Inflammatory macrophage treated with lipopolysaccharide for 1 hour (primary cell): ENCODE measurements at places on chromosomes 6 and 20.

GRCh38 chr6:111951497-111952085 lies 78.3 kb upstream of the FYN start:
- no peak for DNase-seq

DNA sequence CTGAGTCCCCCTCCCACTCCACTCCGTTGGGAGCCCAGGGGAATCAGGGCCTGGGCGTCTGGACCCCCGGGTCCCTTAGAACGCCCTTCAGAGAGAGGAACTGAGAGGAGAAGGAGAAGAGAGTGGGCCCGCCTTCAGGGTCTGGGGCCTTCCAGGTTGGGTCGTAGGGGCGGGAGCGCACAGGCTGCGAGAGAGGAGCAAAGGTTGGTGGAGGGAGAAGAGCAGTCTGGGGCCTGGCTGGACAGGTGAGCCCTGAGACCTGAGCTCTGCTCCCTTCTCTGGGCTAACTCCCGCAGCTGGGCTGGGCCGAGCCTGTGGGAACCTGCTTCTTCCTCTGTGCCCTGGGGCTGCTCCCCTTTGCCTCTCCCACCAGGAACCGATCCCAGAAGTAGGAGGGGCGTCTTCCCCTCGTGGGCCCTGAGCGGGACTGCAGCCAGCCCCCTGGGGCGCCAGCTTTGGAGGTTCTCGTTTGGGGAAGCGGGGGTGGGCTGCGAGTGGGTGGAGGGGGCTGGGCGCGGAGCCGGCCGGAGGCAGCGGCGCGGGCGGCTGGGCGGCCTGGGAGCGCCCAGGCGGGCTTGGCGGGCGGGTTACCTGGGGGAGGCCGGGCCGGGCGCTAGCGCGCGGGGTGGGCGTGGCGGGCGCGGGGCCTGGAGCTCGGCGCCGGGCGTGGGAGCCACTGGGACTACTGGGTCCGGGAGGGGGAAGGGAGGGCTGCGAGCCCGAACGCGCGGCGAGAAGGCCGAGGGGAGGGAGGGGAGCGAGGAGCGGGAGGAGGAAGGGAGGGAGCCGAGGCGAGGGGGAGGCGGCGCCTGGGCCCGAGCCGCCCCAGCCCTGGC lies at the start of gene DDR1:
TSS of gene DDR1 (plus strand) at position 835 of the 836 bp plus-strand sequence. CDS start 4,211 bp downstream, outside the sequence.
- no peak for DNase-seq

- DNase-seq = no peak
Measured at GRCh38 chr6:137824556-137824879, 42.5 kb upstream of the TNFAIP3 start.

DNA sequence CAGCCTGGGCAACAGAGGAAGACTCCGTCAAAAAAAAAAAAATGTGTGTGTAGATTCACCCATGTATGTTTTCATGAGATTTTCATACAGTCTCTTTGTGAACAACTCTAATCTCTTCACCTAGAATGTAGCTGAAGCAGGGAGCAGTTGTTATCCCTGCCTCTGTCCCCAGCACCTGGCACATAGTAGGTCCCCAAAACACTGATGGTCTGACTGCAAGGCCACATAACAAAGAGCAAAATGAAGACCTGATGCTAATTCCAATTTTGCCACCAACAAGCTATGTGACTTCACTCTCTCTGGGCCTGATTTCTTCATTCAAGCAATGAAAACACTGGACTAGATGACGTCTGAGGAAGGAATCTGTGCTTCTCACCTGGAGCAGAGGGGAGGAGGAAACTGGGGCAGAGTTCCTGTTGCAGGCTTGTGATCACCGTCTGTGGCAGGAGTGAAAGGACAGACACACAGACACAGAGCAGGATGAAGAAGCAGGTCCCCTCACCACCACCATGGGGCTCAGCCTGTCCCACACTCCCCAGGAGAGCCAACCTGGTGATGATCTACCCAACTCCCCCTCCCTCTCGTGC lies 4.6 kb downstream of the SLC44A4 start:
- no peak for DNase-seq

- no peak for DNase-seq
Measured at GRCh38 chr20:41183831-41184230, 46.5 kb downstream of the PLCG1 start.

GRCh38 chr20:49526056-49526455 lies 41.9 kb downstream of the PTGIS start:
- no peak for DNase-seq

DNA sequence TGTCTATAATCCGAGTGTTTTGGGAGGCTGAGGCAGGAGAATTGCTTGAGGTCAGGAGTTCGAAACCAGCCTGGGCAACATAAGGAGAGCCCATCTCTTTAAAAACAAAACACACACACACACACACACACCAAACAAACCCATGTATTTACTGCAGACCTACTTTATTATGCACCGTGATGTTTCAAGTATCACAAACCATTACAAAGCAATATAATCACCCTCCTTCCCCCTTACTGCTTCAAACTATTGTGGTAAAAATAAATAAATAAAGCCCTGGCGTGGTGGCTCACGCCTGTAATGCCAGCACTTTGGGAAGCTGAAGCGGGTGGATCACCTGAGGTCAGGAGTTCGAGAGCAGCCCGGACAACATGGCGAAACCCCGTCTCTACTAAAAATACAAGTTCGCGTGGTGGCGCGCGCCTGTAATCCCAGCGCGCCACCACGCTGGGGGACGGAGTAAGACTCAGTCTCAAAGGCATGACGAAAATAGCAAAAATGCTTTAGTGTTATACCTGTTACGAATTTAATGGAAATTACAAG lies 1.5 kb downstream of the TBCC start:
- DNase-seq = no peak

DNA sequence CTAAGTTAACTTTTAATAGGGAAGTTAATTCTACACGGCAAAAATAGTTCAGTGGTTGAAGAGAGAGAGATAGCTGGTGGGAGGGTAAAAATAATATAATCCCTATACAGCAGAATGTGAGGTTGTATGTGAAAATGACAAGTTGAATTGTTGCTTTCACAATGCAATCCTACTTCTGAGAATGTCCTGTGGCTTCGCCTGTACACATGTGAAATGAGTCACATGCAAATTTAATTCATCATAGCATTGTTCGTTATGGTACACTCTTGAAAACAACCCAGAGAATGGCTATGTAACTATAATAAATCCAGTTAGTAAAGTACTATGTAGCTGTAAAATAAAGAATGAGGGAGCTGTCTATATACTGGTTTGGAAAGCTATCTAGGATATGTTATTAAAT lies 46.0 kb upstream of the HINT3 start:
- DNase-seq = peak; percentile 67

DNA sequence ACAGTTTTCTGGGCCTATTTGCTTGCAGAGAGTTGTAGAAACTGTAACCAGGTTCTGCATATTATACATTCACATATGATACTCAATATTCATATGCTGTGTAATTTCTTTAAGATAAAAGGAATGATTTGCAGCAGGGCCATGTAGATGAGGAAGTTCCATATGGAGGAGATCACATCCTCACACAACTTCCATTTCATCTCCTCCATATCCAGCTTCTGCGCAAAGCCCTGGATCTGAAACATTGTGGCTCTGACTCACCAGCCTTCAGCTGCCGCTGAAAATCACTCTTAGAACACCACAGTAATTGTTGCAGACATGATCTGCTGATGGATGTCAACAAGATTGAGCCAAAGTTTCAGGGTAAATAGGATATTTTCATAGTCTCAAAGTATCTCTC lies 57.7 kb downstream of the PXDC1 start:
- no peak for DNase-seq
